ENCODE measurements at places on chromosomes 7 and 10.
A peak's percentile ranks its signal among the peaks of the same experiment; 100 is the strongest.

DNA sequence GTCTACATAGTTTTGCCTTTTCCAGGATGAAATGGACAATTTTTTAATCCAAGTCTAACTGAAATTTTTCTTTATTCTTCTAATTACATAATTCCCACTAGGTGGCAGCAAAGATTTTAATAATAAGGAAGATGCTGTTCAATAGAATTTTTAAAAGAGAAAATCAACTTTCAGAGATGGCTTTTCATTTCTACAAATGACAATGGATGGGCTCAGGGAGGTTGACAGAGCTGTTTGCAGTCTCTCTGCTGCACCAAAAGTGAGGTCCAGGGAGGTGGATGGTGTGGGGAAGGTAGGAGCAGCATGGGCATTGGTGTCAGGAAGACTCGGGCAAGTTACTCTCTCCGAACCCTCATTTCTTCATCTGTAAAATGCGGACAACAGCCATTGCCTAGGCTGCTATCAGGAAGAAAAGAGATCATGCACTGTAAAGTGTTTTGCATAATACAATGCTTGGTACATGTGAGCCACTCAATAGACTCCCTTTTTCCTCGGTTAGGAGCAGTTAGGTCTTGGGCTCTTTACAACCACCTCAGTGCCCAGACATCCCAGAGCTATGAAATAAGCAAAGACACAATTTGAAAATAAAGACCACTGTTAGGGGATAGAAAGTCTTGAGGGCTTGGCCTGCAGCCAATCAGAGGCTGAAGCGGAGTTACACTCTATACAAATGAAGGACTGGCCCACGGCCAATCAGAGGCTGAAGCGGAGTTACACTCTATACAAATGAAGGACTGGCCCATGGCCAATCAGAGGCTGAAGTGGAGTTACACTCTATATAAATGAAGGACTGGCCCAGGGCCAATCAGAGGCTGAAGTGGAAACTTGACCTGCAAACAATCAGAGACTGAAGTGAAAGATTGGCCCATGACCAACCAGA, 107.1 kb downstream of the ABLIM1 start:
- peak; percentile 2 for DNase-seq

- no peak for DNase-seq
These were observed 5.6 kb upstream of the PSTK start for GRCh38 chr10:122974543-122975064.

DNA sequence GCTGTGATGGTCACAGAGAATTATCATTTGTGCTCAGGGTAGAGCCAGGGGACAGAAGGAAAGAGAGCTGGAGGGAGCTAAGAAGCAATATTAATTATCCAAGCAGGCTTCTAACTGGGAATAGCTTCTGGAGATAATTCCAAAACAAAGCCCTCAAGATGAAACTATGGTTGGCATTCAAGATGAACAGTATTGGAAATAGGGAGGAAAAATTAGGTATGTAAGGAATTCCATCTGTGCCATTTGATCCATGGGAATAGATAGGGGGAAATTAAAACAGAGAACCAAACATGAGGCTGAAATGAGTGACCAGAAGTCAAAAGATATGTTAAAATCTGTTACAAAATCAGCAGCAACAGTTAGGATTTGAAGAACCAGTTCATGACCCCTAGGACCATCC, 75.3 kb downstream of the NDUFB2 start:
- no peak for DNase-seq

- no peak for DNase-seq
These were observed 130.9 kb downstream of the SLC16A9 start for GRCh38 chr10:59578741-59579140.

DNA sequence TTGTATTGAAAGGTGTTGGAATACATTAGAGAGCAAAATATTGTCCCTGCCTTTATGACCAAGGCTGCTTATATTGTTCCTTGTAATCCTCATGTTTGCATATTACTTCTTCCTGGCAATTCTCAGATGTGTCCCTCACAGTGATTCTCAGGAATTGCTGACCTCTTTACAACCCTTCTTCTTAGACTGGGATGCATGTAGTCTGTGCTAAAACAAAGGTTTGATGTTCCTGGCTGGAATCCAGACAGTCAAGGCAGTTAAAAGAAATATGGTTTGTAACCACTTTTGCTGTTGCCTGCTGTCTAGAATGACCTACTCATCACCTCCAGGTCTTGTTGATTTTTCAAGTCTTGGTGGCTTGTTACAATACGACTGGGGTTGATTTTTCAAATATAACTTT, 367.6 kb downstream of the HGF start:
- DNase-seq: no peak

DNA sequence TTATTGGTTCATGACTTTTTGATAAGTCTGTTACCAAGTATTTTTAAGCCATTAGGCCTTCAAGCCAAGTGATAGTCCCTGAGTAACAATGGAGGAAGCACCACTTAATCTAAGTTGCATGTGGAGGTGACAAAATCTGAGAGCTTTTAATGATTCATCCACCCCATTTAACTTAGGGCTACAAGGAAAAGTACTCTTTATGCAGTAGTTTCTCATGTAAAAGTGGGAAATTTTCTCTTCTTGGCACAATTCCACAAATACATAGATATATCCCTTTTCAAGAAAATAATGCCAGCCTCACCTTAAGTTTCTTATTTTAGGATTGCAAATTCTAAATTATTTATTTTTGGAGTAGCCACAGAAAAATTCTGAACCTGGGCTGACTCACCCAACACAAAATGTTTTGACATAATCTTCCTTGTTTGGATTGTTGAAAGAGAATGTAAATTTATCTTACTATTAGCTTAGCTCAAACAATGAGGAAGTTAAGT, 85.7 kb downstream of the SUGCT start:
- DNase-seq: no peak

DNA sequence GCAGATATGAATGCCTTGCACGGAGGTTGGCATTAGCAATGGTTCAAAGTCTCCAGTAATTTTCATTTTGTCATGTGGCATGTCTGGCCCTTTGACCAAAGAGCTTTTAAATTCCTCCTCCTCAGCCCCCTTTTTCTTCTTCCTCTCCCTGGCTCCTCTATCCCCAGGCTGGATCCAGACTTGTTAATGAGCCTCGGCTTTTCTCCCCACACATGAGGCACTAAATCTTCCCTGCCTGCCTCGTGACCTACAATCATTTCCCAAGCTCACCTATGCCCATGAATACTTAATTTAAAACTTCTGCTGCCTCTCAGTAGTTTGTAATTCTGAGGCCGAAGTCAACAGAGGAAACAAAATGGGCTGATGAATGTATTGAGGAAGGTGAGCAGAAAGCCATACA, 23.3 kb upstream of the LRRC4 start:
- no peak for DNase-seq

GRCh38 chr10:119112056-119112455, 8.1 kb downstream of the DENND10 start:
- DNase-seq: no peak

DNA sequence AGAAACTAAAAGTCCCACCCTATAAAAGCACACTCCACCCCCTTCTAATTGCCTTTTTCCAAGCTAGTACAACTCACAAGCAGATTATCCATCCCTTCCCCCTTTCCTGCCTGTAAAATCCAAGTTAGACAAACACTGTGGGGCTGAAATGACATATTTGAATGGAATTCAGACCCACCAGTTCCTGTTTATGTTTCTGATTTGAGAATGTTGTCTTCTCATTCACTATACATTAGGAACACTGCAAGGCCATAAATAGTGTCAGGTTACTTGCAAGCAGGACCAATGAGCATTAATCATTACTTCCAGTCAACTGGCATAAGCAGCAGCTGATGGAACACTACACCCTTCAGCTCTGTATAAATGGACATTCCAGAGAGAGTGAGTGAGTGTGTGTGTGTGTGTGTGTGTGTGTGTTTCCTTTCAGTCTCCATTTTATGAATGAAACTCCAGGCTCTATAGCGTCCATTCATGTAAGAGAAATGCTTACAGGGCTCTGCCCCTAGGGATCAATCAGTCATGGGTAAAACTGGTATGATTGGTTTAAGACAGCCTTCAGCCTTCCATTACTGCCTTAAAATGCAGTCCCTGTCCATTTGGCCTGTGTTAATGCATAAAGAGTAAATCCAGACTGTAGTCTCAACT, 69.3 kb downstream of the ETV1 start:
- peak; percentile 66 for DNase-seq

- no peak for DNase-seq
These were observed 83.5 kb downstream of the FAS start for GRCh38 chr10:89074120-89074519.

- DNase-seq: no peak
These were observed 67.6 kb upstream of the ADAM12 start for GRCh38 chr10:126455766-126456405.

DNA sequence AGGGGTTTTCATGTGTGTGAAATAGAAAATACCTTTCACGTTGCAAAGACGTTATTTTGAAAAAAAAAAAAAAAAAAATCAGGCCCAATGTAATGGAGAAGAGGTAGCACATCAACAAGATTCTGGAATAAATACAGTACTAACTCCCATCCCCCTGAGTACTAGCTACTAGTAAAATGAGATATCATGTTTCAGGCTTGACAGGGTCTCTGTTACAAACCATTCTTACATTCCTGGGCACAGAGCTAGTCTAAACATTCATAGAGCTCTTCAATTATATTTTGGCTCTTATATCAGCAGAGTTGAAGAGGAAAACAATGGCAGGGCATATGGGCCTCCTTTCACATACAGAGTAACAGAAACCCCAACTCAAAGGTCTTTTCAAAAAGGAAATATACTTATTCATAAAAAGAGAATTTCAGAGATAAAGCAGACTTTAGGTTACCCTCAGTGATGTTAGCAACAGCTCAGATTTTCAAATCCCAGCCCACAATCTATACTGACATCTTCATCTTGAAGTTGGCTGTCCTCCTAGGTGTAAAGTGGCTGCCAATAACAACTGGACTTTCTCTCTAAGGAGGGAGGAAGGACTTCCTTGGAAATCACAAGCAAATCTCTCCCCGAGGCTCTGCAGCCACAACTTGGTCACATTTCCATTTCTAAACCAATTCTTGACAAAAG, 18.6 kb downstream of the C7orf33 start:
- no peak for DNase-seq

DNA sequence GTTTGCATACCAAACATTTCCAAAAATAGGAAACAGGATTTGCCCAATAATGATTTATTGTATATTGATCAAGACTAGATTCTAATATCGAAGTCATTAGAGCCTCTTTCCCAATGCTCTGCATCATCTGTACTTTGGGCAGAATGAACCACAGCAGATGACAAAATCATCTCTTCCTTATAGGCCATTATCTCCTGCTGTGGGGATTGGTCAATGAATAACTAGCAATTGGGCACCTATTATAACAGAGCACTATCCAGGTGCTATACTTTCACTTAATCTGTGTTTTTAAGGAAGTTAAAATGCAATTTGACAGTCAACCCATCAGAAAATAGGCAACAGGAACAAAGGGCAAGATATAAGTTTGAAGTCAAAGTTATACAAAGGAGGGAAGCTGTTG, 290.3 kb downstream of the AHR start:
- no peak for DNase-seq

- no peak for DNase-seq
These were observed 72.0 kb downstream of the VWA2 start for GRCh38 chr10:114311023-114311422.

- DNase-seq: no peak
These were observed 620.0 kb downstream of the CNTNAP2 start for GRCh38 chr7:146736446-146737190.

GRCh38 chr10:125084614-125085257, 75.6 kb downstream of the CTBP2 start:
- DNase-seq: no peak

DNA sequence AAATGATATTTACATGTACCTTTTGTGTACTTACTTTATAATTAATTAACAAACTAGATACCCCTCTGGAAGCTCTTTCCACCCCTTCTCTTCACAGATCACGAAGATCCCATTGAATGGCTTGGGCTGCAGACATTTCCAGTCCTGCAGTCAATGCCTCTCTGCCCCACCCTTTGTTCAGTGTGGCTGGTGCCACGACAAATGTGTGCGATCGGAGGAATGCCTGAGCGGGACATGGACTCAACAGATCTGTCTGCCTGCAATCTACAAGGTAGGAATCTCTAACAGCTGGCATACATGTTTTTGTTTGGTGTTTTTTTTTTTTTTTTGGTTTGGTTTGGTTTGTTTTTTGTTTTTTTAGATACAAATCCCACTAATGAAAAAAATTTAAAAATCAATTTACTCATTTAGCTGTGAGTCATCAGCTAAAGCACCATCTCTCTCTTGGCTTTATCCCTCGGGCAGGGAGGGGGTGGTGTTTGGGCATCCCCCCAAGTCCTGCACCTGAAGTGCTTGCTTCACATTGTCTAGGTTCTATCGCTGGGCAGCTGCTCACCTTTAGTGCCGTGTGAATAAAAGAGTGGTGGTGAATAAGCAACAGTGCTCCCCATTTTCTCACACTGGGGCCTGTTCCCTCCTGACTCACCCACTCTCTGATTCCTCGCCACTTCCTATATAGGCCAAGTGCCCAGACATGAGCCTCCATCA, 68.9 kb downstream of the MET start:
- no peak for DNase-seq

DNA sequence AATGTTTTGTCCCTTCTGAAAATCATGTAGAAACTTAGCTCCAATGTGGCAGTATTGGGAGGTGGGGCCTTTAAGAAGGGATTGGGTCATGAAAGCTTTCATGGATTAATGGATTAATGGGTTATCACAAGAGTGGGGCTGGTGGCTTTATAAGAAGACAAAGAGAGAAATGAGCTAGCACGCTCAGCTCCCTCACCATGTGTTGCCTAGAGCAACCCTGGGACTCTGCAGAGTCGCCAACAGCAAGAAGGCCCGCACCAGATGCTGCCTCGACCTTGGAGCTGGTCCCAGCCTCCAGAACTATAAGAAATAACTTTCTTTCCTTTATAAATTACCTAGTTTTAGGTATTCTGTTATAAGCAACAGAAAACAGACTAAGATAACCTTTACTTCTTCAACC, 74.9 kb upstream of the HECW1 start:
- DNase-seq: no peak

DNA sequence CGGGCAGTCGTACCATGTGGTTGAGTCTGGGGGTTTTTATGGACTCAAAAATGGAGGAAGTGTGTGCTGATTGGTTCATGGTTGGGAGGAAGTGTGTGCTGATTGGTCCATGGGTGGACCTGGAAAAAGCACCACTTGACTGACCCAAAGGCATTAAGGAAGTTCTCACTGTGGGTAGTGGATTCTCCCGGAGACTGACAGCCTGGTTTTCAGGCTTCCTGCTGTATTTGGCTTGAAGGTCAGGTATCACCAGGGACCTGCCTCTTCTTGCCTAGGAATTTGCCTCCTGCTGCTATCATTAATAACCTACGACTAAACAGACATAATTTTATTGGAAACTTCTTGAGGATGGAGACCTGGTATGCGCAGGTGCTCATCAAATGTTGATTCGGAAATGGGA, 268.8 kb upstream of the LRGUK start:
- no peak for DNase-seq
